Uterus (tissue), 4 donors: ENCODE measurements at places on chromosomes 4 and X. TPM values are rescaled to one million over a fixed set of nuclear protein-coding genes. Genes with fewer than 3 reads are reported as not detected.

SHOX gene
- total RNA-seq = not detected

NHS gene
- 3.5 TPM for total RNA-seq

DNA sequence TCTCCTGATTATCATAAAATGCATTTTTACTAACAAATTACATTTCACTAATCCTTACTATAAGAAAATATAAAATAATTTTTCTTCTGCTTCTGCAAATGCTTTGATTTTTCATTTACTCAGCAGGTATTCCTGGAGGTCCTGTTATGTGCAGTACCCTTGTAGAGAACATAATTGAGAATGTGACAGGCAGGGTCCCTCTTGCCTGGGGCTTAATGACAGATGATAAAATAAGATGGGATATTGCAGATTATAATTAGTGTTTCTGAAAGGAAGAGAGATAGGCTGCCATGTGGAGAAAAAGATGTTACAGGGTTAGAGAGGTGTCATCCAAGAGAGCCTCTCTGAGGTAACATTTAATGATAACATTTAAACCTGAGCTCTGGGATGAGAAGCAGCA lies 128.9 kb downstream of the MAD2L1 start:
- no peak overlapping the region for H3K27ac ChIP-seq
- no peaks in the 10 kb centered on the region for H3K36me3 ChIP-seq
- no peak for DNase-seq
- no peak overlapping the region for H3K4me3 ChIP-seq

- H3K36me3 ChIP-seq = no peaks in the 10 kb centered on the region
- no peaks in the 10 kb centered on the region for H3K4me1 ChIP-seq
- H3K4me3 ChIP-seq = no peak overlapping the region
- no peak for DNase-seq
- no peak overlapping the region for H3K27ac ChIP-seq
- H3K27me3 ChIP-seq = no peaks in the 10 kb centered on the region
These were observed 197.1 kb downstream of the RASL11B start for GRCh38 chr4:53059256-53059655.

GRCh38 chrX:152405561-152405960 lies 45.6 kb downstream of the GABRA3 start:
- H3K4me3 ChIP-seq = no peak overlapping the region
- H3K27ac ChIP-seq = no peak overlapping the region
- no peak for DNase-seq
- no peaks in the 10 kb centered on the region for H3K4me1 ChIP-seq

CSN1S1 gene
- total RNA-seq = not detected

DNA sequence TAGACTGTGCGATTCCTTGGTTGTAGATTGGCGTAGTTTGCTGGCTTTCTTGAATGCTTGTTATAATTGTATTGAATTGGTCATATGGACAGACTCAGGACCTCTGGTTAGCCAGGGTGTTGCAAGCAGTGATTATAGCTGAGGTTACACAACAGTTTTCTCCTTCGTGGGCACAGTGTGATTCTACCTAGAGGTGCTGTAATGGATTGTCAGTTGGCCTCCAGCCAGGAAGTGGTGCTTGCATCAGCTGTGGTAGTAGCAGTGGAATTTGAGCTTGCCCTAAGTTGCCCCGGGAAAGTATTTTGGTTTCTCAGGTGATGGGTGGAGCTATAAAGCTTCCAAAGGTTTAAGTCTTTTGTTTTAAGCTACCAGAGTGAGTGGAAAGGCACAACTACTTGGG lies 23.1 kb upstream of the GABRG1 start:
- no peaks in the 10 kb centered on the region for H3K4me1 ChIP-seq
- H3K27me3 ChIP-seq = no peaks in the 10 kb centered on the region
- no peak for DNase-seq
- H3K36me3 ChIP-seq = no peaks in the 10 kb centered on the region
- H3K4me3 ChIP-seq = no peak overlapping the region
- H3K27ac ChIP-seq = no peak overlapping the region

GRCh38 chrX:4876268-4876667 lies 1162.8 kb upstream of the PRKX start:
- H3K36me3 ChIP-seq = no peaks in the 10 kb centered on the region
- no peak overlapping the region for H3K4me3 ChIP-seq
- no peaks in the 10 kb centered on the region for H3K4me1 ChIP-seq
- no peaks in the 10 kb centered on the region for H3K27me3 ChIP-seq

GRCh38 chr4:7788694-7789425 lies 150.8 kb downstream of the AFAP1 start:
- no peaks in the 10 kb centered on the region for H3K27me3 ChIP-seq
- H3K4me1 ChIP-seq = no peaks in the 10 kb centered on the region
- no peaks in the 10 kb centered on the region for H3K36me3 ChIP-seq
- H3K4me3 ChIP-seq = no peak overlapping the region
- DNase-seq = no peak

DNA sequence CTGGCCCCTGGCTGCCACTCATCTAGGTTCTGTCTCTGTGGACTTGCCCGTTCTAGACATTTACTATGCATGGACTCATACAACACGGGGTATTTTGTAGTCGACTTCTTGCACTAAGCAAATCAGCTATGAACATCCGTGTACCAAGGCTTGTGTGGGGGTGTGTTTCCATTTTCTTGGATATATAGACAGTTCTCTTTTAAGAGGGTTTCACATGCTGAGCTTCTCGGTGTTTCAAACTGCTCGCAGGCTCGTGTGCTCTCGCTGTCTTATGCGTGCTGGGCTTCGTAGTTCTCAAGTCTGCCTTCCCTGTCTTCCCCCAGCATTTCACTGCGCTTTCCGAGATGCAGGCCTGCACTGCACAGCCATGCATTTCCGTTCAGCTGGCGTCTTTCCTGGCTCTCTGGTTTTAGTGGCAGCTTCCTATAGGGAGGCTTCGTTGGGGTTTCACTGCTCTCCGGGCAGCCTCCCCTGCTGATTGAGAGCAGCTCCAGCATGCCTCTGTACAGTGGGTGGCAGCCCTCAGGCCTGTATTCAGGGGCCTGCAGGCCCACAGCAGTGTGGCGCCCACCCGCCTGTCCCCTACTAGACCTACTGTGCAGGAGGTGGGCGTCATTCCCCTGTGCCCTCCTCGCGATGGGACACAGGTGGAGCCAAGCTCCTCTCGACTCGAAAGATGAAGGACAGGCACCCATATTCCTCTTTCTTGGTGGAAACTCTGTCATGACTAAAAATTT lies 27.6 kb downstream of the ZBTB49 start:
- H3K36me3 ChIP-seq = no peaks in the 10 kb centered on the region
- no peaks in the 10 kb centered on the region for H3K27me3 ChIP-seq
- H3K27ac ChIP-seq = no peak overlapping the region
- no peak for DNase-seq
- H3K4me1 ChIP-seq = no peaks in the 10 kb centered on the region

DNA sequence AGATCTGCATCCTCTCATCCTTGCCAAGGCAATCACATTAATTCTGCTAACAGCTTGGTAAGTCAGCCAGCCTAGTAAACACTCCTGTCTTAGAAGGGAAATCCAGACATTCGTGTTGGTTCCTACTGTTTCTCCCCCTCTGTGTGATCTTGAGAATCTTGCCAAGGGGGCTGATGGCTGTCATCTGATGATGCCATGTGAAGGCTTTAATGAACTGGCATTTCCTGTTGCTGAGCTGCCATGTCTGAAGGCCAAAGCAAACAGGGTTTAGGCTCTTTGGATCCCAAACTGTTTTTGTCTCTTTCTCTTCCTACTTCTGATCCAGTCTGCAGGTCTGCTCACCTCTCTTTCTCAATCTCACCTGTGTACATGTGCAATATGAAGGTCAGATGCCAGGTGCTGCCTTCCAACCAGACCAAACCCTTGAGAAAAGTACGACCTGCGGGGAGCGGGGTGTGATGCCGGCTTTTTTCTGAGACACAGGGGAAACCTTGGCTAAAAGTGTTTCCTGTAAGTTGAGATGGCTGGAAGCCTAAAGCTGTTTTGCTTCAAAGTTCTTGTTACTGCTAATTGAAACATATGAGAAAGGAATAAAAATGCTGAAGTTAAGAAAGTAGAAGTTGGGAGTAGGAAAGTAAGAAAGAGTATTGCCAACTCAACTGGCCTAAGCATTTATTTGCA lies 532.9 kb downstream of the ANKRD50 start:
- no peak for DNase-seq
- H3K4me1 ChIP-seq = no peaks in the 10 kb centered on the region
- H3K4me3 ChIP-seq = no peak overlapping the region
- no peaks in the 10 kb centered on the region for H3K36me3 ChIP-seq
- H3K27me3 ChIP-seq = no peaks in the 10 kb centered on the region

DNA sequence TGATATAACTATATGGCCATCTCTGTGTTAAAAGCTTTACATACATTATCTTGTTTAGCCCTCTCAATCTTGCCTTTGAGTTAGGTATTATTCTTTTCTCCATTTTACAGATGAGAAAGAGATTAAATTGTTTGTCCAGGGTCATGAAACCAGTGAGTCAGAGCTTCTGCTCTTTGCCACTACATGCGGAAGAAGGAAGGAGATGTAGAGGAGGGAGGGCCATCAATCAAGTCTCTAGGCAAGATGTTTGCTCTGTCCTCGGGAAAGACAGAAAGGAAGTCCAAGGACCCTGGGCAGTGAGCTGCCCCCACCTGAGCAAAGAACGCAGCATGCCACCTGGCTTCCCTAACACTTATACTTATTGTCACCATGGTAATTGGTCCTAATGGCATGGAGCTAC lies 133.7 kb upstream of the IL1RAPL2 start:
- no peaks in the 10 kb centered on the region for H3K36me3 ChIP-seq
- no peaks in the 10 kb centered on the region for H3K4me1 ChIP-seq
- no peak overlapping the region for H3K27ac ChIP-seq
- no peak overlapping the region for H3K4me3 ChIP-seq
- DNase-seq = no peak
- H3K27me3 ChIP-seq = no peaks in the 10 kb centered on the region

- no peaks in the 10 kb centered on the region for H3K4me1 ChIP-seq
- H3K27me3 ChIP-seq = no peaks in the 10 kb centered on the region
- no peak for DNase-seq
- H3K36me3 ChIP-seq = no peaks in the 10 kb centered on the region
These were observed 143.8 kb upstream of the DGKK start for GRCh38 chrX:50614460-50614859.

DNA sequence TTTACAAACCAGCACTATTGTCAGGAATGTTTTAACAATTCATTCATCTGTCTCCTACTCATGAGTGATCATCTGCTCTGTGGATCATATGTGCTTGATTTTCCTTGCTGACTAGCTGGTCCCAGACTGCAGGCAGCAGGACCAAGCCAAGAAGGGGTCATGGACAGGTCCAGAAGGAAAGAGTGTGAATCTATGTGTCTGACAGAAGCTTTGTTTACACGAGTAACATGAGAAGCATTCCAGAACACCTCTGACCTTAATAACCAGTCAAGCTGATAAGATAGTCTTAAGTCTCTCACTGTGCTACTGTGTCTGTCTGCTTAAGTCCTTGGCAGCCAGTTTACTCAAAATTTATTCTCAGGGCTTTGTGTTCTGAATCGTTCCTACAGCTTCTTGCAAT lies 39.0 kb downstream of the GUCY1A1 start:
- H3K36me3 ChIP-seq = no peaks in the 10 kb centered on the region
- no peak for DNase-seq
- H3K4me1 ChIP-seq = no peaks in the 10 kb centered on the region
- no peak overlapping the region for H3K4me3 ChIP-seq

ABCG2 gene
- total RNA-seq = 54.3 TPM

HPGD gene
- 47.4 TPM for total RNA-seq

GRCh38 chrX:35800474-35800873 lies 2.3 kb downstream of the MAGEB16 start:
- H3K27me3 ChIP-seq = no peaks in the 10 kb centered on the region
- no peak overlapping the region for H3K27ac ChIP-seq
- DNase-seq = no peak

DNA sequence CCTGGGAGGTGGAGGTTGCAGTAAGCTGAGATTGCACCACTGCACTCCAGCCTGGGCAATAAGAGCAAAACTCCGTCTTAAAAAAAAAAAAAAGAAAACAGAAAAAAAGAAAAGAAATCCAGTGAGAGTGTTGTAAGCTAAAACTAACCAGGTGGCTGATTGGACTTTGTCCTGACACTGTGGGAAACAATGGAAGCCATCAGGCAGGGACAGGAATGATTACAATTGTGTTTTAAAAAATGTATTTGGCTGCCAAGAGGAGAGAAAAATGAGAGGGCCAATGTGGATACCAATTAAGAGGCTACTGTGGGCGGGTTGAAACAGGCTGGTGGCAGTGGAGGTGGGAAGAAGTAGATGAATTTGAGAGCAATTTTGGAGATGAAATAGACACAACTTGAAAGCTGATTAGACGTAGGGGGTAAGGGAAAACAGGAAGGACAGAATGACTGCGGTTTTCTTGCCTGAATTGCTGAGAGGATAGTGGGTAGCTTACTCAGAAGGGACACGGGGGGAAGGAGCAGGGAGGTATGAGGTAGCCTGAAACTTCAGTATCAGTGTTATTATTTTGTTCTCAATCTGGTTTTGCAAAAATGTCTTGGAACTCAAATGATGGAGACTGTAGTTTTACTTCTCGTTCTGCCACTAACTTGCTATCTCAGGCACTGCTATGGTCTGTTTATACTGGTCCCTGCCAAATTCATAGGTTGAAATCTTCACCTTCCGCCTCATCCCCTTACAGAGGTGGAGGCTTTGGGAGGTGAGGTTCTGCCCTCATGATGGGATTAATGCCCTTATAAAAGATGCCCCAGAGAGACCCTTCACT lies 45.6 kb upstream of the CHRNA9 start:
- no peak overlapping the region for H3K27ac ChIP-seq
- DNase-seq = no peak
- H3K36me3 ChIP-seq = no peaks in the 10 kb centered on the region

TLR10 gene
- total RNA-seq = not detected

OCIAD2 gene
- total RNA-seq = 0.88 TPM

RNF212 gene
- 13.5 TPM for total RNA-seq

RBMXL3 gene
- total RNA-seq = not detected

DNA sequence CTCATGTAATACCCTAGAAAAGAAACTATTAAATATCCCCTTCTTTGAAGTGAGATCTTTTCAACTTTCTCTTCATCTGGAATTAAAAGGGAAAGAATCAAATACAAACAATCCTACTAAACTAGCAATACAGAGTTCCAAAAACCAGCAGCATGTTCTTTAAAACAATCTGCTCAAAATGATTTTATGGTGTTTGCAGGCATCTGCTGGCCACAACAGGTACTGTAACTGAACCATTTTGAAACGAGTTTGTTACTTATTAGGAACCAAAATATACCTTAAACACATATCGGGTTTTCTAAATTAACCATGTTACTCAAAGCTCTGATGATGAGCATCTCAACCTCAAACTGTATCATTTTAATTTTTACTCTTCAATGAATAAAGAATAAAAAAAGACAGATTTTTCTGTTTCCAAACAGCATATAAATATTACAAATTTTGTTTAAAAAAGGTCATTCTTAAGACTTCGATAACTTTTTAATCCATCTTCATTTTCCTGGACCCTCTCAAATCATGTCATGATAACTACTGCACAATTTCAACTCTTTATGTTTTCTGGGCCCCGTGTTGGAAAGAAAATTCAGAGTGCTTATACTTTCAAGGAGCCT lies 56.5 kb downstream of the ARAP2 start:
- no peaks in the 10 kb centered on the region for H3K4me1 ChIP-seq
- no peak for DNase-seq
- no peak overlapping the region for H3K4me3 ChIP-seq
- no peaks in the 10 kb centered on the region for H3K36me3 ChIP-seq
- H3K27ac ChIP-seq = no peak overlapping the region
- H3K27me3 ChIP-seq = no peaks in the 10 kb centered on the region

- no peak for DNase-seq
These were observed 30.8 kb upstream of the SCOC start for GRCh38 chr4:140342620-140343019.
